Mammary epithelial cell (primary cell): ENCODE measurements at places on chromosomes 3 and 15. TPM values are rescaled to one million over a fixed set of nuclear protein-coding genes. Genes with fewer than 3 reads are reported as not detected.

Gene MRPL3
- 78.9 TPM for total RNA-seq

Gene GPR87
- 66.1 and 72.3 TPM in 2 replicates for total RNA-seq

Gene TERC
- 4.7 TPM in 1 of 2 replicates, not detected in the other for total RNA-seq

Gene WDR93
- total RNA-seq, result not detected in 2 replicates
